Sigmoid colon (tissue), 7 donors: ENCODE measurements at places on chromosomes 13 and 19. TPM values are rescaled to one million over a fixed set of nuclear protein-coding genes. Genes with fewer than 3 reads are reported as not detected.

Gene ZNF468
- total RNA-seq, result 17.1 TPM

Gene ARL11
- total RNA-seq, result 0.33 TPM

Gene LRFN3
- 6.4 TPM for total RNA-seq

- no peaks in the 10 kb centered on the region for H3K36me3 ChIP-seq
- DNase-seq, result no peak
- H3K27ac ChIP-seq, result no peak overlapping the region
These were observed 641.6 kb upstream of the PCDH20 start for GRCh38 chr13:62057286-62057685.

- H3K27me3 ChIP-seq, result no peaks in the 10 kb centered on the region
- H3K4me1 ChIP-seq, result no peaks in the 10 kb centered on the region
- H3K27ac ChIP-seq, result peak overlapping the region; percentile 92
These were observed 26.1 kb downstream of the GAS6 start for GRCh38 chr13:113837560-113838355.

DNA sequence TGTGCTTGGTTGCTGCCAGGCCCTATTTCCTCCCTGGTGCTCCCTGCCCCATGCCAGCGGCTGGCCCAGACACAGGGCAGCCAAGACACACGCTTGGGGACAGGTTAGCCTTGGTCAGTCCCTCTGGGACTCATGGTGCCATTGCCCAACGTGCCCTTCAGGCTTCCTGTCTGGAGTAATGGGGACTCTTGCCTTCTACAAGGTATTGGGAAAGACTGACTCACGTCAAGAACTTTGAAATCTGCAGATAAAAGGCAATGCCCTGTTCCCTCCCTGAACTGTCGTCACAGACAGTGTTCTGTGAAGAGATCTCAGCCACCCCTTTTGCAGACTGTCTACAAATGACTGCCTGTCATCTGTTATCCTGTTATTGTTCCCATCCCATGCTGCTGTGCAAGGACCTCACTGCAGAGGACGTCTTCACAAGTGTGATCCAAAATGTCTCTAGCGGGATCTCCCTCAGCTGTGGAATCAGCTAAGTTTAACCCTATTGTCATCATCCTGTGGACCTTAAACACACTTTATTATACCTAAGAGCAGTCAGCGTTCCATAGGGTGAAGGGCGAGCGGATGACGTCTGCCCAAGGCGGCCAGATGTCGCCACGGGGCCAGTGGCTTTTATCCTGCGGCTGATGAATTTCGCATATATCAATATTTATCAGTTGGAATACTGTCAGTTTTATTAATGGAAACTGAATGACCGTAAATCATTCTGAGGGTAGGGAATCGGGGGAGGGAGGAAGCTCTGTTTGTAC lies 59.0 kb downstream of the GSX1 start:
- H3K4me3 ChIP-seq, result no peak overlapping the region
- no peaks in the 10 kb centered on the region for H3K4me1 ChIP-seq
- no peak for DNase-seq
- peaks cover 5% of the 10 kb centered on the region for H3K27me3 ChIP-seq
- H3K36me3 ChIP-seq, result no peaks in the 10 kb centered on the region

- peaks cover 28% of the 10 kb centered on the region for H3K36me3 ChIP-seq
- peaks cover 47% of the 10 kb centered on the region for H3K4me1 ChIP-seq
These were observed 1.2 kb upstream of the EEF2 start for GRCh38 chr19:3986260-3987041.

- no peaks in the 10 kb centered on the region for H3K27me3 ChIP-seq
- H3K36me3 ChIP-seq, result peaks cover 9% of the 10 kb centered on the region
- H3K27ac ChIP-seq, result peak overlapping the region; percentile 66
- peak; percentile 65 for DNase-seq
- no peak overlapping the region for H3K4me3 ChIP-seq
These were observed 9.6 kb downstream of the CAPN12 start for GRCh38 chr19:38734426-38735256.
